ENCODE measurements at places on chromosomes 5 and 9.
A peak's percentile ranks its signal among the peaks of the same experiment; 100 is the strongest.

- DNase-seq = peak; percentile 16
These were observed 12.7 kb downstream of the KCTD16 start for GRCh38 chr5:144183254-144183889.

DNA sequence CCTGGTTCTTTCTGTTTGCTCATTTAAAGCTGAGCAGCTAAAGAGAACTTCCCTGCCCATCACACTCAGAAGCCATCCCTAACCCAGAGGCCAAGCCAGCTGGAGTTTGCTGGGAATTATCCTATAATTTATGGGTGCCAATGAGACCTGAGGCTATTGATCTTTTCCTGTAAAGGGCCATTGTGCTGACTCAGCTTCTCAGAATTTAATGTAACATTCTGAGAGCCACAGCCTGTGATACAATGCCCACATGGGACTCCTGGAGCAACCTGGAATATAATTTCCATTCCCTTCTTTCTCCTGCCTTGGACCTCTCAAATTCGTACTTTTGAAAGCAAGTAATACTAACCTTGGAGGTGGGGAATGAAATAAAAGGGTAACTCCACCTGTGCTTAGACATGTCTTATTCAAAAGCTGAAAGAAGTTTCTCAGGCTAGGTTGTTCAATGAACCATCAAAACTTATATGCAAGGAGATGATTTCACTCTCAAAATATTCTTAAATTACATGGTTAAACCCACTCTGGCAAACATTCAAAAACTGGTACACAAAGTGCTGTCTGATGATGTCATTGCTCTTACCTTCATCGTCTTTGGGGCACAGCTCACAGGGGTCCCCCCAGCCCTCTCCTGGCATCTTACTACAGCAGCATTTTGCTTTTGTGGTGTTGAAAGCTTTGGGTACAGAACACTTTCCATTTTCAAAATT is 206.7 kb downstream of the SLC12A2 start:
- DNase-seq = no peak

DNA sequence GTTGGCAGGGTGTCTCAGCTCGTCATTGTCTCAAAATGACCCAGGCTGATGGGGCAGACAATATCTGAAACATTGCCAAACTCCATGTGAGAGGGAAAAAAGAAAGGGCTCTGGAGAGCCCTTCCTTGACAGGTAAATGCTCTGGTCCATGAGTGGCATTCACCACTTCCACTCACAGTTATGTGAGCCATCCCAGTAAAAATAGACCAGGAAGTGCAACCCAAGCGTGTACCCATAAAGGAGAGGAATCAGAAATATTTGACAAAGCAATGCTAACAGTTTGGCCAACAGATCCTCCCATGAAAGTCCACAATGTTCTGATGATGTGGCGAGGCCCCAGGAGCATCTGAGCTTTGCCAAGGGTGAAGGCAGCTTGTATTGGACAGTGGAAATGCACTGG is 49.4 kb downstream of the ASTN2 start:
- no peak for DNase-seq

- DNase-seq = no peak
These were observed 37.5 kb downstream of the SPRY4 start for GRCh38 chr5:142287096-142287972.

- no peak for DNase-seq
These were observed 15.9 kb downstream of the NINJ1 start for GRCh38 chr9:93117924-93118862.

- DNase-seq = peak; percentile 84
These were observed at the start of gene MAP1B for GRCh38 chr5:72107131-72107900. MAP1B (plus strand) TSS chr5:72107475; CDS start chr5:72107532, 57 bp downstream.

- DNase-seq = peak; percentile 70
These were observed at the start of gene PTGS1 for GRCh38 chr9:122370869-122371755. PTGS1 (plus strand) TSS chr9:122371024; CDS start chr9:122371085, 61 bp downstream.

GRCh38 chr5:139711906-139712224 is 63.7 kb downstream of the CXXC5 start:
- no peak for DNase-seq

DNA sequence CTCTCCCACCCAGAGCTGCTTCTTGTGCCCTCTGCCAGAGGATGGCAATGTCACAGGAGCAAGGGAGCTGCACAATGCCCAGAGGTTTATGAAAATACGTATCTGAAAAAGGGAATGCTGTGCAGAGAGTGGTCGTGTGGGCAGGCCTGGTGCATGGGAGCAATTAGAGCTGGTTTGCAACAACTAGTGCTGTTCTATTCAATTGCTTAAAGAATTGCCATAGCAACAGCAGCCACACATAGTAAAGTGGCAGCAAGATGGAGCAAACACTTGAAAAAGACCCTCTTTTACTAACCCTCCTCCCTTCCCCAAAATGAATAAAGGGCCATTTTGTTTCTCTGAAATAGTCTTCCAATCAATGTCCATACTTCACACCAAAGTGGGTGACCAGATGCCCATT is 166.3 kb downstream of the CRB2 start:
- no peak for DNase-seq

DNA sequence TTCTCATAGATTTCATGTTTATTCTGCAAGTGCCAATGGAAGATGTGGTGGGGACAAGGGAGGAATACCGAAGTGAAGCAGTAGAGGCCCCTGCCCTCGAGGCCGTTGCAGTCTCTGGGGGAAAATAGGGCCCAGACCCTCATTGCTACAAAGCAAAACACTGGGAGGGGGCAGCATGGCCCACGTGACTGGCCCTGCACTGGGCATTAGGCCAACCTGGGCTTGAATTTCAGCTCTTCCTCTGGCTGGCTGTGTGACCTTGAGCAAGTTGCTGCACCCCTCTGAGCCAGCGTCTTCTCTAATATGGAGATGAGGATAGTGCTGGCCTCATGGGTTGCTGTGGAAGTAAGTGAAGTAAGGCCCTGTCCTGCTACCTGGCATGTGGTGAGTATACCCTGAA is 709 bp upstream of the SYNPO start:
- no peak for DNase-seq

DNA sequence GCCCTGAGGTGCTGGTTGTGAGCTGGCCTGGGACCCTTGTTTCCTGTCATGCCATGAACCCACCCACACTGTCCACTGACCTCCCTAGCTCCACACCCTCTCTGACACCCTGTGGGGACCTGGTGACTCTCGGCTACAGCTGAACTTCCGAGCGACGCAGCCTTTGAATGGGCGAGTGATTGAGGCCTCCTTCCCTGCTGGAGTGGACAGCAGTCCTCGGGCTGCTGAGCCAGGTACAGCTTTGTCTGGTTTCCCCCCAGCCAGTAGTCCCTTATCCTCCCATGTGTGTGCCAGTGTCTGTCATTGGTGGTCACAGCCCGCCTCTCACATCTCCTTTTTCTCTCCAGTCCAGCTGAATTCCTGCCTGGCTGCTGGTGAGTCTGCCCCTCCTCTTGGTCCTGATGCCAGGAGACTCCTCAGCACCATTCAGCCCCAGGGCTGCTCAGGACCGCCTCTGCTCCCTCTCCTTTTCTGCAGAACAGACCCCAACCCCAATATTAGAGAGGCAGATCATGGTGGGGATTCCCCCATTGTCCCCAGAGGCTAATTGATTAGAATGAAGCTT is 6.1 kb downstream of the CA9 start:
- no peak for DNase-seq

DNA sequence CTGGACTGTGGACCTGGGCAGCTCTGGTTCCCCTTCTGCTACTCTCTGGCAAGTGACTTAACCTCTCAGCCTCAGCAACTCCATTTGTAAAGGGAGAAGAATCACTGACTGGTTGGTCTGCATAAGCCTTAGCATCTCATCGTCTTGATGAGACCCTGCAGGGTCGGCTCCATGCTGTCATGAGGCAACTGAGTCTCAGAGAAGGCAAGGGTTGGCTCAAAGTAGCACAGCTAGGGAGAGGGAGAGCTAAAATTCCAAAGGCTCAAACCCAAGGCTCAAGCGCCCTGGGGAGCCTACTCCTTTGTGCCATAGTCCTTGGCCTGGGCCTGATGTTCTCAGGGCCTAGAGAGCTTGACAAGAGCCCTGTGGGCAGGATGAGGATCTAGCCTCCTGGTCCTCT is 4.5 kb downstream of the FGFR4 start:
- no peak for DNase-seq

DNA sequence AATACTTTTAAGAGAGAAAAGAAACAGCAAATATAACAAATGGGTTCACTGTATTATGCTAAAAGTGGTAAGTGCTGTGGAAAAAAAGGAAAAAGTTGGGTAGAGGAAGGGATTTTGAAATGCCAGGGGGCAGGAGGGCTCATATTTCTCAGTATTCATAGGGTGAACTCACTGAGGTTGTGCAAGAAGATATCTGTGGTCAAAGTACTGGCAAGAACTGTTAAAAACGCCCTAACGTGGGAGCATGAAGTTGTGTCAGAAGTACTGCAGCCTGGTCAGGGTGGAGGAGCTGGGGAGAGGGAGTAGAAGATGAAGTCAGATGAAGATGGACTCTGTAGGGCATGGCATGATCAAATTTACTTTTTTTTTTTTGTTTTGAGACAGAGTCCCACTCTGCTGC is 31.2 kb upstream of the SLC28A3 start:
- no peak for DNase-seq

DNA sequence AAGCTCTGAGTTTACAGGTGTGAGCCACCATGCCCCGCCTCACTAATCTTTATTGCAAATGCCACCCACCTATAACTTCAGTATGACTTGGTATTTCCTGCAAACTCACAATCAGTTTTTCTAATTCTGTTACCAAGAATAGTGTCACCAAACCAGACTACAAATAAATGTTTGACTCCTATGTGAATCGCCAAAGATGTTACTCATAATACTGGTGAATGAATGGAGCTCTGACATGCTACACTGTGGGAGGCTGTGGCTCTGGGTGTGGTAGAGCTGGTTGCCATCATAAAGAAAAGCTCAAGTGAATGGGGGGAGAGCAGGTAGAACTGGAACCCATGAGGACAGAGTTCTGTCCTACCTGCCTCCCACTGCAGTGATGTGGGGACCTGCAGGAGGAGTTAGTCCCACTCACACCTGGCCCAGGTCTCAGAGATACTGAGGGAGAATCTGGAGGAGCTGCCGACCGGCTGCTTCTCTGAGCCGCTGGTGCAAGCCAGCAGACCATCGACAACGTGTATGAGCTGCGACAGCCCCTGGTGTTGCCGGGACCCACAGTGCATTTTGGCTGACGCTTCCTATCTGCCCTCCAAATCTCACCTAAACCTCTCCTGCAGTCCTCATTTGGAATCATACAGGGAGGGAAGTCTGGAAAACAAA is 95.7 kb downstream of the ENTREP1 start:
- no peak for DNase-seq

DNA sequence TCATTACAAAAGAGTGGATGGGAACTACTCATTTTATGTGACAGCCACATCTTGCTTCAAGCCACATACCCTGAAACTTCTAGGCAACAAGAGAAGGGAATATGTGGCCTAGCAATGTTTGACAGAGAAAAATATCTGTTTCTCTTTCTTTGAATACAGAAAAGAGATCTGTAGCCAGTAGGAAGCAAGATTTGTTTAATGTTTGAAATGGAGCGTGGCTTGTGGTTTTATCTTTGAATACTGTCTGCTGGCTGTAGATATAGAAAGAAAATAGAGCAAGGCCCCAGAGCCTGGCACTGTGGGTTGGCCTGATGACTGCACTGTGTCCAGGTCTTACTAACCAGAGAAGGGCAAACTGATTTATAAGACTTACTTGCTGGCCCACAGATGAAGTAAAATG is 133.8 kb downstream of the ARHGEF28 start:
- no peak for DNase-seq

DNA sequence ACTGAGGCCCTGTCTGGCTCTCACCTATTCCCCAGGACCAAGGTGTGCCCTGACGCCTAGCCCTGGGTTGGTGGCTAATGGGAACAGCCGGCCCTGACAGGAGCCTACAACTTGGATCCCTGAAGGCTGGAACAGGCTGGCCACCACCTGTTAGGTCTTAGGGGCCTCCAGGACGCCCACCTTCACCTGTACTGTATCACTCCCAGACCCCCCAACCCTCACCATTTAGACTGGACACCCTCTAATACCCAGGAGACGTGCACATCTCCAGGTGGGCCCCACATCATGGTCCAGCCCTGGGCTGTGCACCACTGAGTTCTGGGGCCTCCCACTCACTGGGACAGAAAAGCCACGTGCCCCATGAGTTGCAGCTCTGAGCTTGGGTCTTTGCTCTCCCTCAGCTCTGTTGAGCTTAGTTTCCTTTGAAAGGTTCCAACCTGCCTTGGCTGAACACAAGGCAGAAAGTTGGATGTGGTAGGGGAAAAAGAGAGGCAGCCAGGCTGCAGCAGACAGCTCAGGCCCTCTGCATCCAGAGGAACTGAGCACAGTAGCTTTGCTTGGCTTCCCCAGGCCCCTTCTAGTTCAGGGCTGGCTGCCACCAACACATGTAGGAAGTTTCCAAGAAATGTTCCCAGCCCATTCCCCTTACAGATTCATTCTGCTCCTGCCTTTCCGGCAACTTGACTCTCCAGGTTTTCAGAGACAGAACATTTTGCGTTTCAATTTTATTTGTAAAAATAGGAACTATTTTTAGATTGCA is 116.8 kb upstream of the TBC1D2 start:
- DNase-seq = no peak

DNA sequence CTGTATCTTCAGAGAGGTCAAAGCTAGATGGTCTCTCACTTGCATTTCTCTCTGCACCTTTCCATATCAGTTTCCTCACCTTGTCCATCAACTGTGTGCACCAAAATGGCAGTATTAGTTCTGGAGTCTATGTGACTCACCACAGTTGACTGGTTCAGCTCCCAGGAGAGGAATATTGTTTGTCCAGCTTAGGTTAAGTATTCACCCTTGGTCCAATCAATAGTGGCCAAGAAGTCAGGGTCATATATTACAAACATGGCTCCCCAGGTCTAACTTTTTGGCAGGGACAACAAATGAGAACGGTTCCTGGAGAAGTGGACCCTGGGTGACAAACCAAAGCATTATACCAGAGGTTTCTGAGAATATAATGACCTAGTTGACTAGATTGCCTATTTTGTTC is 24.9 kb upstream of the CDC23 start:
- DNase-seq = no peak

- no peak for DNase-seq
These were observed 121.0 kb upstream of the CCDC180 start for GRCh38 chr9:97186493-97186892.

DNA sequence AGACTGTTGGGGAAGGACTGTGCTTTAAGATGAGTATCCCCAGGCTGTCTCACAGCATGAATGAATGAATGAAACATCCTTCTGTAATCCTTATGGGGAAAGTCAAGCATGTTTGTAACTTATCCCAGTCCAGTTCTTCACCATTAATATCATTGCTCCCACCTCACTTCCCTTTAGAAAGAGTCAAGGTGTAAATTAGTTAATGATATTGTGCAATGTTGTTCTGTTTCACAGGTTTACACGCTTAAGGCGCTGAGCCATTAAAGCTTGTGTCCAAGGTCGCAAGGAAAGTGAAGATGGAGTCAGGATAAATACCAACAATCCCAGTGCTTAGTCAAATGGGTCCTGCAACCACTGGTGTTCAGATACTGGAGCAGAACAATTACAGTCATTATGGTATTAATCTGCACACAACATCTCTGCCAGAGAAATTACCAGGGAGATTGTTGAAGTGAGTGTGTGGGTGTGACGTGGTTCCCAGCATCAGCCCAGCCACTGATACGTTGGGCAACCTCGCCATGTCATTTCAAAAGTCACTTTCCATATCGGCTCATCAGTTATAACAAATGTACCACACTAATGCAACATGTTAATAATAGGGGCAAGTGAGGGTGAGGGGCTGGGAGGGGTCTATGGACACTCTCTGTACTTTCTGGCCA is 1.5 kb upstream of the MYO10 start:
- DNase-seq = no peak

- DNase-seq = no peak
These were observed 38.6 kb downstream of the HMGCS1 start for GRCh38 chr5:43274435-43275114.
